H1 (cell line): ENCODE measurements at places on chromosomes 12 and 14. TPM values are rescaled to one million over a fixed set of nuclear protein-coding genes. Genes with fewer than 3 reads are reported as not detected.

DNA sequence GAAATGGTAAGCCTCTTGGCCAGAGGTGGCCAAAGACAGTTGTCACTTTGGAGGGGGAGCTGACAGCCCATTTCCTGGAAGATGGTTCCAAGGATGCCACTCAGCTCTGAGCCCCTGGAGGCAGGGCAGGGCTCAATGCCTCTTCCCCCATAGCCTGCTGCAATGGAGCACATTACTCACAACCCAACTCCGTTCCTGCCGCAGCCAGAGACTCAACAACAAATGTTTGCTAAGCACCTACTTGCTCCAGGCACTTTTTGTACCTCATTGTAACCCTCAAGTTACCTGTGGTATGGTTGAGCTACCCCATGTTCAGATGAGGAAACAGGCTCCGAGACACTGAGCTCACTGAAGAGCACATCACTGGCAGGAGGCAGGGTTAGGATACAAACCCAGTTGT lies 19.5 kb downstream of the IRF2BPL start:
- DNase-seq, result no peak

GRCh38 chr12:115166698-115167315 lies 482.8 kb upstream of the TBX3 start:
- no peak for DNase-seq

- no peak for DNase-seq
Measured at GRCh38 chr14:95222151-95222631, 64.9 kb upstream of the DICER1 start.

DNA sequence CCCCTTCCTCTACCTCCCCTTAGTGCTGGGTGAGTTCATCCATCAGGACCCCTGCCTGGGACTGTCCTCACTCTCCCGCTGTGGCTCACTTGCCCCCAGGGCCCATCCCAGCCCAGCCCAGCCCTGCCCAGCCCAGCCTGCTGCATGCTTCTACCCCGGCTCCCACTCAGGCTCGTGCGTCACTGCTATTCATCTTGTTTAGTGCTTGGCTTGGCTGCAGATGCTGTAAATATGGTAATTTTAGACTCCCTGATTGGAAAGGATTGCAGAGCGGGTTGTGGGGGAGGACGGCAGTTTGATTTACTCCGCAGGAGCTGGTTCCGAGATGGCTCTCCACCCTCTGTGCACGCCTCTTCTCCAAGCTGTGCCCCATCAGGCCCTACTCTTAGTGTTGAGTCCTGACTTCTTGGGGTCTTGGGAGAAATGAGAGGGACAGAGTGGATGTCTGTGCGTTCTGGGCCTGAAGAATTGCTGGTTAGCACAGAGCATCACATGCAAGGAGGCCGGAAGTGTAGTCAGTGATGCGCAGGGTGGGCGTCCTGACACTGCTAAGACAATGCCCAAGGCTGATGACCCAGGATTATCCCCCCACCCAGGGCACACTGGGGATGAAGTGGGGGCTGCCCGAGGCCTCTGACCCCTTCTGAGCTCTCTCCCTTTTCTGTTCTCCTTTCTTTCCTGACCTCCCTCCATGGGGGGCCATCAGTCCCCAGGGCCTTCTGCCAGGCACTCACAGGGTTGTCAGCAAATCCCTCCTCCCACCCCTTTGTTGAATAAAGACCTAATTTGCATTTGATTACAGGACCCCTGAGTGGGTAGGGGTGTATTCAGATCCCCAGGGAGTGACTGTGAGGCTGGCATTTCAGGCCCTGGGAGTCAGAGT lies 244.4 kb downstream of the ZFP36L1 start:
- DNase-seq, result no peak

DNA sequence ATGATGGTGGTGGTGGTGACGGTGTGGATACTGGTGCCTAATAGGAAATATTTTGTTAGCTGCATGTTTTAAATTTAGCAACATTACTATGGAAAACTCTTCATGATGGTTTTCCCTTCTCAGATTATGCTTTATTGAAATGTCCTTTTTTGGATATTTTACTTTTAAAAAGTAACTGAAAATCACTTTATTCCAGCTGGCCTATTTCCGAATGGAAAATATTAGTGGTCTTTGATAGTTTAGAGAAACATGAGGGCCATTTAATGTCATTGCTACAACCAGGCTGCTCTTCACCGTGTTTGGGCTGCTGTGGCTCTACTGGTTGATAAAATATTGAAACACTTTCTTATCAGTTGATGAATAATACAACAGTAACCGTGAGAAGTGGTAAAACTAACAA lies 64.2 kb downstream of the PELI2 start:
- DNase-seq, result no peak

- no peak for DNase-seq
Measured at GRCh38 chr12:6185961-6186827, 14.0 kb upstream of the CD9 start.

DNA sequence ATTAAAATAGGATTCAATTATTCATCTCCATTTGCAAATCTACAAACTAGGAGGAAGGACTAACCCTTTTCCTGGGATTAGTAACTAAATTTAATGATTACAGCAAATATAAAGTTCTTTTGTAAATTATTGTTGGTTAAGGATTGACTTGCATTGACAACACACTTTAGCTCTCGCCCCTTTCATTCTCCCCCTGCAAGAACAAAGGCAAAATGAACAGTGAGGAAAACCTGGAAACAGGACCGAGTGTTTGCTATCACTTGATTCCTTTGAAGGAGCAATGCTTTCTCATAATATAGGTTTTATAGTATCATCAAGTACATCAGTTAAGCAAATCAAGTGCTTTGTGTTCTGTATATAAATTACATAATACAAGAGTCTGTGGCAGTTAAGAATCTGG lies 7.4 kb upstream of the COX16 start:
- no peak for DNase-seq

Gene VRTN
- 148 and 154 TPM in 2 replicates for total RNA-seq

GRCh38 chr14:23827100-23827892 lies 126.3 kb upstream of the DHRS4 start:
- no peak for DNase-seq

Gene C12orf54
- total RNA-seq, result not detected in 2 replicates

Gene CCDC196
- total RNA-seq, result not detected in 2 replicates

GRCh38 chr14:82328442-82328841 lies 794.8 kb upstream of the SEL1L start:
- no peak for DNase-seq

GRCh38 chr14:64755781-64756221 lies 51.6 kb downstream of the PLEKHG3 start:
- no peak for DNase-seq

Gene SPX
- 0.29 and 1.3 TPM in 2 replicates for total RNA-seq

Gene CMKLR1
- total RNA-seq, result 1.7 and 2.1 TPM in 2 replicates

Gene C12orf50
- not detected in 2 replicates for total RNA-seq

Gene SLC6A15
- total RNA-seq, result 38.1 and 42.0 TPM in 2 replicates

- no peak for DNase-seq
Measured at GRCh38 chr12:47839214-47839876, 19.6 kb upstream of the HDAC7 start.

GRCh38 chr12:113649256-113649830 lies 177.7 kb upstream of the LHX5 start:
- no peak for DNase-seq

DNA sequence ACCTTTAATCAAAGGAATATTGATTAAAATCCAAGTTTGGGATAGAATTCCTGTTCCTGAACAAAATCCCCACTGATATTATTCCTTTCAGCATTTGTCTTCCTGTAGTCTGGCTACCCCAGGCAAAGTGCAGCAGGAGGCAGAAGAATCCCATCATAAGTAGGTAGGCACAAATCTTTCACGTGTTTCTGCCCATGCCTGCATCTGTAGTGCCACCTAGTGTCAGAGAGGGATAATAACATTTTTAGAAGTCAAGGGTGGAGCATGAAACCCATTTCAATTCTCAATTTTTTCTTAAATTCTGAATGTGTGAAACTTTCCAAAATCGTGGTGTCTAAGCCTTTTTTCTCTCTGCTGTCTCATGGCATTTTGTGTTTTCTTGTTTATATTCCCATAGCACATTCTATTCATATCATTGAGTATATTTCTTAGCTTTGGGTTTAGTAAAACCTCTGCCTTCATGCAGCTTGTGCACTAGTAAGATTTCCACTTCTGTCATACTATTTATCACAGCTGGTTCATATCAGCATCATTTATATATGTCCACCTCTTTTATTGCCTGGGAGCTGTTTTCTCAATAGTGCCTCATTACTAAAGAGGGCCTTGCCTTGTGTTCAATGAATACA lies 47.8 kb upstream of the RERG start:
- no peak for DNase-seq

DNA sequence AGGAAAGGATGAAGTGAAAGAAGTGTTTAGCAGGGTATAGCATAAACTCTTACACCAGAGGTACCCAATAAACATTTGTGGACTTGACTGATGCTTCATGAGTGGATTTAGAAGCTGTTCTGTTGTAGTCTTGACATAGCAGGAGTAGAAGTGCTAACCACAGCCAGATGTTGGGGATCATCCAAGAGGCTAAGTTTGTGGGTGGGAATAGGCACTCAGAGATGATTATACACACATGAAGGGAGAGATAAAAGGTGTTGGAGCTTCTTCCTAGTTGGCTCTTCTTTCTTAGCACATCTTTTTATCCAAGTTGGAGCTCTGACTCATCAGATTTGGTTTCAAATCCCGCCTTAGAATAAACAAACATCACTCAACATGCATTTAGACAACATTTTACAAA lies 166.7 kb upstream of the E2F7 start:
- DNase-seq, result no peak

Gene TROAP
- total RNA-seq, result 52.0 and 54.0 TPM in 2 replicates

Gene CHD8
- 140 TPM in 2 replicates for total RNA-seq
